ENCODE measurements at places on chromosomes 6 and 20. TPM values are rescaled to one million over a fixed set of nuclear protein-coding genes. Genes with fewer than 3 reads are reported as not detected.

The NTSR1 gene
- under 0.01 TPM for total RNA-seq

The TUBB2B gene
- total RNA-seq: 4.6 TPM

The DEFB125 gene
- total RNA-seq: not detected

The CST5 gene
- not detected for total RNA-seq

The MYBL2 gene
- 13.0 TPM for total RNA-seq

Measured in dermis microvascular lymphatic vessel endothelial cell (primary cell).